ENCODE measurements at places on chromosomes 3 and 15.

GRCh38 chr3:55367384-55367783, 119.7 kb downstream of the WNT5A start:
- DNase-seq, result no peak

GRCh38 chr3:15964605-15965442, 167.0 kb upstream of the ANKRD28 start:
- DNase-seq, result no peak

DNA sequence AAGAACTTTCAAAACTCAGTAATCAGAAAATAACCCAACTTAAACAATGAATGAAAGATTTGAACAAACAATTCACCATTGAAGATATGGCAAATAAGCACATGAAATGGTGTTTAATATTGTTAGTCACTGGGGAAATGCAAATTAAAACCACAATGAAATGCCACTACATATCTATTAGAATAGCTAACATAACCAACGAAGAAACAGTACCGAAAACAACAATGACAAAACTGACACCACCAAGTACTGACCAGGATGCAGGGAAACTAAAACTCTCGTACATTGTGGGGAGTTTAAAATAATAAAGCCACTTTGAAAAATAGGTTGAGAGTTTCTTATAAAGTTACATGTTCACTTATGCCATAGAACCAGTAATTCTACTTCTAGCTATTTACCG, 69.1 kb downstream of the KBTBD8 start:
- no peak for DNase-seq

GRCh38 chr3:69144631-69145245, 22.3 kb upstream of the LMOD3 start:
- DNase-seq, result no peak

DNA sequence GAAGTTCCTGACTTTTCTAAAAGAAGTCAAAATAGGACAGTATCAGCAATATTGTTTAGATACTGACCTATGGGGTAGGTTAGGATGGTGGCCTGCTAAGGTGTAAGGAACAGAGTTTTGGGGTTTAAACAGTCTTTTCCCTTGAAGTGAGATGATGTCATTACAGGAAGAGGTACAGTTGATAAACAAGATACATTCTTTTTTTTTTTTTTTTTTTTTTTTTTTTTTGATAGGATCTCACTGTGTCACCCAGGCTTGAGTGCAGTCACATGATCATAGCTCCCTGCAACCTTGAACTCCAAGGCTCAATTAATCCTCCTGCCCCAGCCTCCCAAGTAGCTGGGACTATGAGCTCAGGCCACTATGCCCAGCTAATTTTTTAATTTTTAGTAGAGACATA, 33.3 kb downstream of the SLC25A36 start:
- DNase-seq, result no peak

DNA sequence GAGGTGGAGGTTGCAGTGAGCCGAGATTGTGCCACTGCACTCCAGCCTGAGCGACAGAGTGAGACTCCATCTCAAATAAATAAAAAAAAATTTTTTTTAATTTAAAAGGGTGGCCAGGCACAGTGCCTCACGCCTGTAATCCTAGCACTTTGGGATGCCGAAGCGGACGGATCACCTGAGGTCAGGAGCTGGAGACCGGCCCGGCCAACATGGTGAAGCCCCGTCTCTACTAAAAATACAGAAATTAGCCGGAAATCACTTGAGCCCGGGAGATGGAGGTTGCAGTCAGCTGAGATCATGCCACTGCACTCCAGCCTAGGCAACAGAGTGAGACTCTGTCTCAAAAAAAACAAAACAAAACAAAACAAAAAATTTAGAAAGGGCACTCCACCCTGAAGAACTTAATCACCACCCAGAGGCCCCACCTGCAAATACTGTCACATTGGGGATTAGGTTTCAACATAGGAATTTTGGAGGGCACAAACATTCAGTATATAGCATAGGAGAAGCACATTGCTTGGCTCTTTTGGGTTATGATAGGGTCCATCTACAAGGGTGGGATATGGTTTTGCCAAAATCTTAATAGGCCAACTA, 7.1 kb upstream of the YEATS2 start:
- no peak for DNase-seq

DNA sequence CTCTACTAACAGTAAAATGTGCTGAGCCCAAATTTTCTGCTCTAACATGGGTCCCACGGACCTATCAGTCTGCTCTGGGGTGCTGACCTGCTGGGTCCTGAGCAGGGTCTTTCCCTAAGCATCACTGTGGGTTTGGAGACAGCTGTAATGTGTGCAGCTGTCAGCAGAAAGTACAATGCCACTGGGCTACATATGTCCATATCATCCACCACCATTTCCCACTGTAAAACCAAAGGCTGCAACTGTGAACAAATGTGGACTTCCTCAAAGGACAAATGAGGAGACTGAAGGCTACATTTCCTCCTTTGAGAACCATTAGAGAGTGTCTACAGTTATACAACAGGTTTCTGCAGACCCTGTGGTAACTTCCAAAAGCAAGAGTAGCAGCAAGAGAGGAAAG, 33.8 kb upstream of the IP6K2 start:
- DNase-seq, result no peak

DNA sequence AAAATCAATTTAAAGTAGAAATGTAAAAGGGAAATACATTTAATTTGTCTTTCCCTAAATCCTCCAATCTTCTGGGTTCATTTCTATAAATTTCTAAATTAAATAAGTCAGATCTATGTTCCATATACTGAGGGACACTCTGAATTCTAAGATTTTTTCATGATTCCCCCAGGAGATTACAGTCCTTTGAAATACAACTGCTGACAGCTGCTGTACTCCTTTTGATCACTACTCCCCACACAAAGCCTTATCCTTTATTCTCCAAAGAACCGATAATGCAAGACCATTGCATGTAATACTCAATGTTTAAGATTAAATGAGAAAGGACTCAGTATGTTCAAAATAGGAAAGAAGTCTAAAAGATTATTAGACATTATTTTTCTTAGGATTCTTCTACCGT, 865.7 kb downstream of the EPHA3 start:
- no peak for DNase-seq
